ENCODE measurements at places on chromosomes 13 and 19.

DNA sequence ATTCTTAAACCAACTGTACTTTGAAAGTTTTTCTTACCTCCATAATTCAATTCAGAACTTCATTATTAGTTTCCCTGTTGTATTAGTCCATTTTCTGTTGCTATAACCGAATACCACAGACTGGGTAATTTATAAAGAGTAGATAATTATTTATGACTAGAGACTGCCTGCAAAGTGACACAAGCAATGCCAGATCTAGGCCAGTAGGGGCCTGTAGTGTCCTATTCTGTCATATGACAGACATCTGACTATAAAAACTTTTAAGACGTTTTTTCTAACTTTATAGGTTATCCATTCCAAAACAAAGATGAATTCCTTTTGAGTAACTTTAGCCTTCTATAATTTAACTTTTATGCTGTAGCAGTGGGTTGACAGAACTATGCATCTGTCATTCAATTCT, 2783.8 kb downstream of the PCDH9 start:
- DNase-seq, result no peak

DNA sequence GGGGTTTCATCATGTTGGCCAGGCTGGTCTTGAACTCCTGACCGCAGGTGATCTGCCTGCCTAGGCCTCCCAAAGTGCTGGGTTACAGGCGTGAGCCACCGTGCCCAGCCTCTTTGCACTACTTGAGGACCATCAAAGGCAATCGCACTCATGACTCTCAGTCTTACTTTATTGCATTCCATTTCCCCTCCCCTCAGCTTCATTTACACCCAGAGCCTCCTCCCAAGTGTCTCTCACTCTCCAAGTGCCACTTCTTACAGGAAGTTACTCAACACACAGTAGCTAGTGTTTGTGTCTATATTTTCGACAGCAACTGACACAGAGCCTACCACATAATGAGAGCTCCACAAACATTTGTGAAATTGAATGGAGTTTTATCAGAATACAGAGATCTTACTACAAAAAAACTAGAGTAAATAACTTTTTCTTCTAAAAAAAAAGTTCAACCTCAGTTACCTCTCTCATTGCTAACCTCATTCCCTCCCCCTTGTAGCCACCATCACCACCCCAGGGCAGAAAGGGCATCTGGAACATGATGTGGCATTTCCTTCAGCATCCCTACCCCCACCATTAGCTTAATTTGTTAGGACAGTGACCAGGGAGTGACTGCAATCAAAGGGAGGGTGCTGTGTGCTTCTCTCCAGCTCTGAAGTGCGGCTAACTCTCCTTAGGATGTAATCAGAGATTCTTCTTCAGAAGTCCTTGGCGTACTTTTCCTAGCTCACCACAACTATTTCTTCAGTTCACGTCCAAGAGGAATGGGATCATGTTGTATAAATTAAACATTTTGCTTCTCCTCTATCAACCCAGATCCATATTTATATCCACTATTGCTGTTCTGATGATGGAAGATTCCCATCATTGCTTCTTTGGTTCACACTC, 17.0 kb upstream of the RUBCNL start:
- DNase-seq, result peak; percentile 43

DNA sequence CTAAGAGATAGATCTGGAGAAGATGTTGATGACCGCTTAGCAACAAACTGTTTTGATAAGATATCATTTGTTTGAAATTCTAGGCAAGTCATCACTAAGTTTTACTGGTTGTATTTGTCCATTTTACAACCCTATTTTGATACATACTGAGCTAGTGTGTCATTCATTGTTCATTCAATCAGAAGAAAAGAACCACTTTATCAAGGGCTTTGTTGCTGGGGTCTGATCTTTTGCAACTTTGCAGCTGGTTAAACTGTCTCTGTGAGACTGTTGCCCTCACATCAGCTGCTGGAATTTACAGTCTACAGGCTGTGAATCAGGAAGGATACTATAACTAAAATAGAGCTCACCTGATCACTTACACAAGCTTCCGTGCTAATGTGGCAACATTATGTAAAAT, 290.5 kb downstream of the RFC3 start:
- no peak for DNase-seq

GRCh38 chr19:1605236-1606137, at the start of gene UQCR11:
UQCR11 (minus strand) TSS chr19:1605462; CDS start chr19:1605409, 53 bp downstream.
- DNase-seq, result peak; percentile 92

GRCh38 chr13:40626977-40627376, 39.5 kb downstream of the FOXO1 start:
- DNase-seq, result no peak

DNA sequence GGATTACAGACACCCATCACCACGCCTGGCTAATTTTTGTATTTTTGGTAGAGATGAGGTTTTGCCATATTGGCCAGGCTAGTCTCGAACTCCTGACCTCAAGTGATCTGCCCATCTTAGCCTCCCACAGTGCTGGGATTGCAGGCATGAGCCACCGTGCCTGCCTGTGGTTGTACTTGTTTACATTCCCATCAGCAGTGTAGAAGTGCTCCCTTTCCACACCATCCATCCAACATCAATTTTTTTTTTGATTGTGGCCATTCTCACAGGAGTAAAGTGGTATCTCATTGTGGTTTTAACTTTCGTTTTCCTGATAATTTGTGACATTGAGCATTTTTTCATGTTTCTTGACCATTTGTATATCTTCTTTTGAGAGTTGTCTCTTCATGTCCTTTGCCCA, 1019.4 kb upstream of the SLC10A2 start:
- no peak for DNase-seq

GRCh38 chr19:1136621-1137317, 33.0 kb downstream of the GPX4 start:
- no peak for DNase-seq
